Cortex of kidney (tissue), 1 donor: ENCODE measurements at places on chromosomes 3 and 15.

DNA sequence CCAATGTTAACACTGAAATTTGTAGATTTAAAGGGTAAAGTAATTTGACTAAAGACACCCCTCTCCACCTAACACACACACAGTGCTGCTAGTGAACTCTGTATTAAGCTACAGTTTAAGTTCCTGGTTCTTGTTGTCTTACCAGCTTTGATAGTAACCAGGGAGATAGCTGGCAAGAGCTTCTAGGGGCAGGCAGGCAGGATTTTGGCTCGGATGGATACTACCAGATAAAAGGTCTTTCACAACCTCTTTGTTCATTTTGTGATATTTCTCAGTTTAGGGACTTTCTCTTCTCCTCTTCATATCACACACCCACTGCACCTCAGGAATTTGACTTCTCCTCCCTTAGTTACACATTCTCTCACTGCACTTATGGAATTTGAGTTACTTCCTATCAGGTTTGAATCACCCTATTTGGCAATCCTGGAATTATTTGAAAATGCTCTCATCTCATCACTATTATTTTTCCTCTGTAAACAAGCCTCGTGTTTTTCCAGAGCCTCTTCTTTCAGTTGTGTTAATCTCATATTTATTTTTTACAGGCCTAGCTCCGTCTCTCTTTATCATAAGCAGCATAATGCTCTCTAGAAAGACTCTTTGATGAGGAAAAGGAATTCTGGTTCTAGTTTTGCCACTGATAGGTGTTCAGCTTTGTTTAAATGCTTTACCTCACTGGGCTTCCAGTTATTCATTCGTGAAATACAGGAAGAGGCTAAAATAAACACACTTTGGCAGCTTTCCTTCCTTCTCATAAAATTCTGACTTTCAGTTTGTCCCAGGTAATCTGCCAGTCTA, 23.0 kb upstream of the CLDN1 start:
- DNase-seq, result no peak

DNA sequence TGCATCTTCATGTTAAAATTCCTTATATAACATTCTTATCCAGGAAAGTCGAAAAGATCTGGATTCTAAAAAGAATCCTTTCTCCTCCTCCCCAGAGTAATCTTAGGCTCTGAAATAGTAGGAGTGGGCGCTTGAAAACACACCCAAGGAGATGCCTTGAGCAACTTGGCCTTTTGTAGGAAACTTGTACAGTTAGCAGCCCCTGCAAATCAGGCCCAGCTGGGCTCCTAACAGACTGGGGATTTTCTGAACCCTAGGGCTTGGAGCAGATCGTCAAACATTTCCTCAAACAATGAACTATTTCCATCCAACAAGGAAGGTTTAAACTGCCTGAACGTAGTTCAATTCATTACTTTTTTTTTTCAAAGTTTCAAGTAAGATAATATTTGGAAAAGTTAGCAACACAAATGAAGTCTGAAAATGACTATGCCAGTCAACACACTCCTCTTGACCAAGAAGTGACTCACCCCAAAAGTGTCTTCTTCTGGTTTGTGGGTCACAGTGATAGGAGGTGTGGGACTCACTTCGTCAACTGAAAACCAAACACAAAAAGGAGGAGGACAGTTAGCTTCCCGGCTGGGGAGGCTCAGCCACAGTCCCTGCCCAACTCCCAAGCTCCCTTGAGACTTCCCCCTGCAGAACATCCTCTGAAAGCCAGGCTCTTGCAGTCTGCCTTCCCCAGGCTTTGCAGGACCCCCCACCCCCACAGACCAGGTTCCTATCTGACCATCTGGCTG, 129.7 kb downstream of the NTRK3 start:
- DNase-seq, result no peak

DNA sequence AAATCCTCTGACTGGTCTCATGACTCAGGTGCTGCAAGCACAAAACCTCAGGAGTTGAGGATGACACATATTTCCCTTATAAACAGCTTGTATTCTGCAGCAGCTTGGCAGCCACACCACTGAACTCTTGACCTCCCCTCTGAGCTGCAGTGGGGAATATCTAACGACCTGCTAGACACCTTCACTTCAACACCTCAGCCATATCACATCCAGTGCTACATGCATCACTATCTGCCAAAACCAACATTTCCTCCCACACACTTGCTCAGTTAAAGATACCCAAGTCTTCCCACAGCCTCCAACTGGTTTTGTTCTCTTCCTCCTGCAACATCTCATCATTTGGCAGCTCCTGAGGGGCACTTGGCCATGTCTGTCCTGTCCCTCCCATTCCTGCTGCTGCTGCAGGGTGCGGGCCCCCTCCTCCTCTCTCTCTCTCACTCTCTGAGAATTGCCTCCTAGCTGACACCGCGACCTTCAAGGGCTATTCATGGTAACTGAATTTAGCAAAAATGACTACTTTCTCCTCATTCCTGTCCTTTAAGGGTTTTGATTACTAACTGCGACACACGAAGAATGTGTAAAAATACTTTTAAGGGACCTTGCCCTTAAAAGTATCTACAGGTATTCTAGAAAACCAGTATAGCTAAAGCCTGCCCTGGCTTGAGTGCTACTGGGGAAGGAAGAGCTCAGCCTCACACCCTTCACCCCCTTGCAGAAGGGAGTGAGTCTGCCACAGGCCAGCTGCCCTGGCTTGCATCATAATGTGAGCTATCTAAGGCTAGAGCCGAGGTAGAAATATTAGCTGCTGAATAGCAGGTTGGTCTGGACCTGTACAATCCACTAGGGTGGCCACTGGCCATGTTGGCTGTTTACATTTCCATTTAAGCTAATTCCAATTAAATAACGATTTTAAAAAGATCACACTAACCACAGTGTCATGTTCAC, 5.0 kb upstream of the CCR9 start:
- DNase-seq, result no peak

DNA sequence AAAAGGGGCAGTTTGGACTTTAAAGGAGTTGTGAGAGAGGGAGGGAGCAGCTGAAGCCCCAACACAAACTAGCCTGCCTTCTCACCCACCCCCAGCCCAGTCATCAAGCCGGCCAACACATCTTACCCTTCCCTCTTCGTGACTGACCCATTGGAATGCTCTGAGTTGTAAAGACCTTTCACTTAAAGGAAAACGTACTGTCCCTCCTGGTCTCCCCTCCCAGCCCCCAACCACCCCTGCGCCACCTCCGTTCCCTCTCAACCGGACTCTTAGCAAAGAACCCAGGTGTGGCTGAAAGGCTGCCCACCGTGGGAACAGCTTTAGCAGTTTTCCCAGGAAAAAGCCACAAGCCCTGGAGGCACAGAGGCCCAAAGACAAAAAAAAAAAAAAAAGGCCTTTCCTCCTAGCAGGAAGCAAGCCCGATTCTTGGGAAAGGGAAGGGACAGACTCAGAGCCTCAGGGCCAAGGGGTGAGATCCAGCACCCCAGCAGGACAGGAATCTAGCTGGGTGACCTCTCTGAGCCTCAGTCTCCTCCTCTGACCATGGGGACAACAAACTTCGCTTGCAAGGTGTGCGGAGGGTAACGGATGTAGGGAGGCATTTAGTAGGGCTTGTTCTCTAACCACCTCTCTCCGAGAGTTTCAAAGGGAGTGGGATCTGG, 2.4 kb downstream of the CYP11A1 start:
- no peak for DNase-seq

GRCh38 chr15:64763874-64764273, 11.5 kb downstream of the RBPMS2 start:
- DNase-seq, result no peak

- no peak for DNase-seq
These were observed 13.8 kb upstream of the STARD5 start for GRCh38 chr15:81337713-81338157.

GRCh38 chr3:105345156-105345555, 21.6 kb upstream of the ALCAM start:
- no peak for DNase-seq

- no peak for DNase-seq
These were observed 8.3 kb downstream of the SLC38A3 start for GRCh38 chr3:50213373-50213772.

DNA sequence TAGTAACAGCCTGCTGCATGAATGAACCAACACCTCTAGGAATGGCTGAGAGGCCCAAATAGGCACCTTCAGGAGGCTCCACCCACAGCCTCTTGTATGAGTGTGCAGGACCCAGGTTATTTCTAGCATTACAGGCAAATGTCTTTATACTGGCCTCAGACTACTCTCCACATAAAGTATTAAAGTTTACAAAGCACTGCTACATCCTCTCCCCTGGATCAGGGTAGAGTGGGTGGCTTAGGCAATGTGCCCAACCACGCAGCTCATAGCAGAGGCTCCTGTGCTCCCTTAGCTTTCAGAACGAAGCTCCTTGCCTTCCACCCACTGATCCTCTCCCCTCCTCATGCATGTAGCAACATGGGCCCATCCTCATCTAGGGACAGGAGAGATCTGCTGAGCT, 16.3 kb downstream of the TMEM43 start:
- no peak for DNase-seq

- no peak for DNase-seq
These were observed 612.7 kb downstream of the TBL1XR1 start for GRCh38 chr3:176584413-176585176.

DNA sequence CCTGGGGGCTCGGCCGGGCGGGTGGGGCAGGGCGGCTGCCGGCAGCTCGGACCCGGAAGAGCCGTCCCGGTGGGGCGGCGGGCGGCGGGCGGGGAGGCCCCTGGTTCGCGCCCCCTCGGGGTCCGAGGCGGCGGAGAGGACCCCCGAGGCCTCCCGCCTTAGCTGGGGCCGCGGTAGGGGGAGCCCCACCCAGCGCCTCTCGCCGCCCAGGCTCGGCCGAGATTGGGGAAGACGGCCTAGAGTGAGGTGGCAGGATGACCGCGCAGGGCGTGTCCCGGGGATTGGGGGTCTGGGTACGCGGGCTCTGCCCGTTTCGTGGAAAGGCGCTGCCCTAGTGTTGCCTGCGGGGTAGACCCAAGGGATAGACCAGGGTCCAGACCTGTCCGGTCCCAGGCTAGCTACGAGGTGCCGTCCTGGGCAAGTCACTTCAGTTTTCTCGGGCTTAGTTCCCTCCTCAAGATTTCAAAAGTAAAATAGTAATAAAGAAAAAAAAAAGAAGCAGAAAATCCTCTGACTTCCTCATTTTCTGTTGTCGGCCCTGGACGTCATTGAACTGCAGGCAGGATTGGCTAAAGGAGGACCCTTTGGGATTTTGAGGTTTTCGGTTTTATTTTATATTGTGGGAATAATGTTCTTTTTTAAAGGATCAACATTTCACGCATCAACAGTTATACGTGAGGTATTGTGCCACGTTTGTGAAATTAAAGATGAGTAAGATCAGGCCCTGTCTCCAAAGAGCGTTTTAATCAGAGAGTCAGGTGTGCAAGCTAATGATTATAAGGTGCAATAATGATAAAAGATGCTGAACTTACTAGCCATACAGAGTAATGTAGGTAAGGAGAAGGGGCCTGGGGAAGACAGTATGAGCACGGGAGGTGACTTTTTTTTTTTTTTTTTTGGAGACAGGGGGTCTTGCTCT, 679 bp downstream of the IQGAP1 start:
- DNase-seq, result no peak

GRCh38 chr3:79263423-79263822, 504.4 kb downstream of the ROBO1 start:
- no peak for DNase-seq

DNA sequence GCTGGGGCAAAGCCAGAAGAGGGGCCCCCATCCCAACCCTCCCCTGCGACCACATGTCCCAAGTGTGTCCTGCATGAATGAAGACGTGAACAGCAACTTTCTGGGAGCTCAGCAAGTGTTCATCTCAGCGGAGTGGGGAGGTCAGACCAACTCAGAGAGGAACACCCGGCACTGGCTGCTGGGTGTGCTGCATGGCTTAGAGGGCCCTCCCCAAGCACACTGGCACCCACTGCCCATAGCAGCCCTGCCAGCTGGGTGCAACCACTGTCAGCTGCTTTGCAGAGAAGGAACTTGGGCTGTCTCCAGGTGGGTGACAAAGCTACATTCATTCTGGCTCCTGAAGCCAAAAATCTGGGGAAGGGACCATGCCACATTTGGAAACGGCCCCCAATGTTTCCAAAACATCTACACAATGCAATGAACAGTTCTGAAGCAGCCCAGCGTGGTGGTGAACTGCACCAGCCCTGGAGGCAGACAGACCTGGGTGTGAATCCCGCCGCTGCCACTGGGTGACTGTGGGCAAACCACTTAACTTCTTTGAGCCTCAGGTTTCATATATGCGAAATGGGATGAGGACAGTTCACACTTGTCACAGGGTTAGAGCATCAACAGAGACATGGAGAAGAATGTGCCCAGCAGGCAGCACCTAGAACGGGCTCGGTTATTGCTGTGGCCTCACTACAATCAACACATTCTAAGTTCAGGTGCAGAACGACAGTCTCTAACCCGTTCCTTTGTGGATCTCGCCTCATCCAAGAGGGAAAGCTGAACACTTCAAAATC, 145.4 kb downstream of the NUP210 start:
- DNase-seq, result no peak

DNA sequence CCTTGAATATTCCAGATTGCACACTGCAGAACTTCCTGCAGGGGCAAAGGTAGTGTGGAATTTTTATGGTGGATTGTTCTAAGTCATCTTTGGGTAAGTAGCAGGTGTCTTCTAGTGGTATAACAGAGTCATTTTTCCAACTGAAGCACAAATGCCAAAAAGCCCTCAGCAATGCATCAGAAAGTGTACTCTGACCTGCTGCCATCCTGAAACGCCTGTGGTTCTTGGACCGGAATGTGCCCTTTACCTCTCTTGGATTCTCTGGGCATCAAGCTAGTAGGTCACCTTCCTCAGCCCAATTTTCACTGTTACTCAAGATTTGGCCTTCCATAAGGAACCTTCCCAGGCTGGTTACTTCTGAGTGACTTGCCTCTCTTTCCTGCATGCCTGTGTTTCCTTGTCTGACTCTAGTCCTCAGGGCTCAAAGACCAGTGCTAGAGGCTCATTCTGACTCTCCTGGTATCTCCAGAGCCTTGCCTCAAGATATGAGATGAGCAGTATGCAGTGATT, 4.8 kb downstream of the CLSTN2 start:
- no peak for DNase-seq

GRCh38 chr3:62035402-62036057, 337.8 kb downstream of the FEZF2 start:
- DNase-seq, result no peak

- no peak for DNase-seq
These were observed 36.9 kb downstream of the ATP13A3 start for GRCh38 chr3:194449913-194450312.

DNA sequence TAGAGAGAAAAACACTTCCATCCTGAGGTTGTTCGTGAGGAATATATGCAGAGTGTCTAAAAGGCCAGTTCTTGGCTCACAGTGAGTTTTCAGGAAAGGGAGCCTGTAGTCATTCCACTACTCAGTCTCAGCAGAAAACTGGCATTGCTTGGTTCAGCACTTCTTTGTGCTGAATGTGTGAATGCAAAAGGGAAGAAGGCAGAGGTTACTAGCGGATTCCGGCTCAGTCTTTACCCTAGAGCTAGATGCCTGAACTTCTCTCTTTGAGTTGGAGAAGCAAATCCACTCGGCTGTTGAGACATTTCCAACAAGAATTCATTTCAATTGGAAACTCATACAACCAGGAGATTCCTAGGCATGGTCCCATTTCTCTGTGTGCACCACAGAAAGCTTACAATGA, 23.1 kb upstream of the FRMD4B start:
- DNase-seq, result no peak
